ENCODE measurements at places on chromosomes 4 and X.

DNA sequence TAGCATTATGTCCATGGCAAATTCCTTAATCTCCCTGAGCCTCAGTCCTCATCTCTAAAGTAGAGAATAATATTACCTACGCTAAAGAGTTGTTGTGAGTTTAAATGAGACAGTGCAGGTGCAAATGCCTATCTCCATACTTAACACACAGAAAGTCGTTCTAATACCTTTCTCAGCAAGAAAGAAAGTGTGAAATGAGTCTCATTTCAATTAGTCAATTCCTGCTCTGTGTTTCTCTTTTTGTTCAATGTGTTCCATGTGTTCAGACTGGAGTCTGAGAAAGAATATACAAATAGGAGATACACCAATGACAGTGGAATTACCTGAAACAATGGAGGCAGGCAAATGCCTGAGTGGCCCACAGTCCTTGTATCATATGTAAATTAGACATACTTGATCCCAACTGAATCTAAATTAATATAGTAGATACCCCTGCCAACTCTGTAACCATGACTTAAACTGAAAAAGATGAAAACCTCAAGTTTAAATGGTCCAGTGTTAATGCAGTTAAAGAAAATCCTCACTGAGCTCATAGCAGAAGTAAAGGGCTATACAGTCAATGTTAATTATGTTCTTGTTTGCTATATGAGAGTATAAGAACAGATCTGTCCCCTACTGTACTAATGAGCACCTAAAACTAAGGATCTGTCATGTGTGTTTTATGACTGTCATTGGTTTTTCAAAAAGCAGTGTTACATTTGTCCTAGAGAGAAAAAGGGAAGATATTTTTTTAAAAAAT is 68.2 kb downstream of the GPC3 start:
- DNase-seq: no peak

DNA sequence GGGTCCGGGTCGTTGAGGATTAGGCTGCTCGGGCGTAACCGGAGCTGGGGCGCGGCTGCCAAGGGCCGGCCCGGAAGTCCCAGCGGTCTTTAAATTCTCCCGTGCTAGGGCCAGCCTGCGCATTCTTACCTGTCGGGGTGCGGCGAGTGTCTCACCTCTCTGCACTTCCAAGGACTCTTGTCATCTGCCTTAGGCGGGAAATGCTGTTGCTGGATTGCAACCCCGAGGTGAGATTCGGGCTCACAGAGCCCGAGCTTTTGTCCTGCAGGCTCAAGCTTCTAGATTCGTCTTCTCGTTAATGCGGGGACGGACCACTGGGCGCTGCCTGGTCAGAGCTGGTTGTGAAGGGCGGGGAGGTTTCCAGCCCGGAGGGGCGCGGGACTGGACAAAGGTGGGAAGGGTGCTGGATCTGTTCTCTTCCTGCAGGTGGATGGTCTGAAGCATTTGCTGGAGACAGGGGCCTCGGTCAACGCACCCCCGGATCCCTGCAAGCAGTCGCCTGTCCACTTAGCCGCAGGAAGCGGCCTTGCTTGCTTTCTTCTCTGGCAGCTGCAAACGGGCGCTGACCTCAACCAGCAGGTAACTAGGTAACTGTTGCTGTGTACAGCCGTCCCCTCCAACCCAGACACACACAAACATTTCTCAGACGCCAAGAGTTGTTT is at the start of gene ANKRD37:
Gene ANKRD37 (plus strand): TSS at position 118 of the 662 bp plus-strand sequence. CDS start 83 bp downstream, at position 201.
- peak; percentile 57 for DNase-seq

- no peak for DNase-seq
These were observed 102.5 kb downstream of the CPEB2 start for GRCh38 chr4:15104825-15105224.

- no peak for DNase-seq
These were observed 54.6 kb upstream of the LHFPL1 start for GRCh38 chrX:112734290-112734689.

- DNase-seq: no peak
These were observed 348.8 kb downstream of the GASK1B start for GRCh38 chr4:157824021-157824420.

GRCh38 chr4:87051121-87051713 is 116.4 kb downstream of the AFF1 start:
- no peak for DNase-seq

GRCh38 chr4:176270669-176271068 is 1.6 kb upstream of the ASB5 start:
- no peak for DNase-seq

GRCh38 chr4:168248176-168248710 is 70.3 kb downstream of the DDX60 start:
- DNase-seq: no peak

DNA sequence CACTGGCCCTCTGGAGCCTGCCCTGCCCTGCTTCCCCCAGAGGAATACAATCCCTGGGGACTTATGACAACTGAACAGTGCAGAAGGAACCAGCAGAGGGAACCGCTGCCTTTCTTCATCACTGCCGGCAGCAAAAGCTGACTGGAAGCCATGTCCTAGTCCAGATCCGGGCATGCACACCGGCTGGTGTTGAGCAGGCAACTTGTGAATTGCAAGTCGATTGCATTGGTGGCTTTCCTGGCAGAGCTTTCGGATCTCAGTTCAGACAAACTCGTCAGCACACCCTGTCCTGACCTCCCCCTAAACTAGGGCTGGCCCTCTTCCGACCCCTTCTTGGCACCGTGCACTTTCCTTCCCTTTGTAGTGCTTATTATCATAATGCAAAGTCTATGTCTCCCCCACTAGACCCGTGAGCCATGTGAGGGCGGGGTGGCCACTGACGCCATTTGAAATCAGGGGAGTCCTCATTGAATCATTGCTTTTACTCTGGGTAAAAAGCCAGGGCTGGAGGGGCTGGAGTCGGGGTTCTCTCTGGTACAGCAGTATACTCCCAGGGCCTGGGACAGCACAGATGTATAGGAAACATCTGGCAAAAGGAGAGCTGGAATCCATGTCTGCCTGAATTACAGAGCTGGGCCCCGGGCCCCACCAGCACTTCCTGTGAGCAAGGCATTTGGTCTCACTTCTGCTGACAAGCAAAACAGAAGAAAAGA is 1.8 kb downstream of the ARHGAP4 start:
- DNase-seq: peak; percentile 60

DNA sequence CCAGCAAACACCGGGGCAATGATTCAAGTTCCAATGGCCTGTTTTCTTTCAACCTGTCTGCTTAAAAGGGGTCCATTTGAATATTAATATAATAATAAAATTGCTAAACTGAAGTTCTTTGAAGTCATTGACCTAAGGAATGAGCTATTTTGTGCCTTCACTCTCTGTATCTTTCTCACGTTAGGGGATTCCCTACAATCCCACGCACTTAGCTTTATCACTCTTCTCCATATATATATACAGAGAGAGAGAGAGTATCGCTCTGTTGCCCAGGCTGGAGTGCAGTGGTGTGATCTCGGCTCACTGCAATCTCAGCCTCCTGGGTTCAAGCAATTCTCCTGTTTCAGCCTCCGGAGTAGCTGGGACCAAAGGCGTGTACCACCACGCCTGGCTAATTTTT is 83.9 kb upstream of the NWD2 start:
- no peak for DNase-seq

DNA sequence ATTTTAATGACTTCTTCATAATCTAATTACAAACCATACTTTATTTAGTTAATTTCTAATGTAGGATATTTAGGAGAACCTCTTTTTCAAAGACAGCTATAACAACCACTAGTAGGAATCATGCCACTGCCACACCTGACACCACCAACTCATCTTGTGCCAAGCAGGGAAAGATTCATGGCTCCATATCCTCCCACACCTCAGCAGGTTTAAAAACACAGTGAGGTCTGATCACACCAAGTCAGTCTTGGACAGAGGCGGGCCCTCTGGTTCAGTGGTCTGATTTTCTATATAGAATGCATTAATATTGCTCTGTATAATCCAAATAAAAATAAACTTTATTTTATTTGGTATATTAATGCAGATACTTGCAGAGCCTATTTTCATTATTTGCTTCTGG is 227.7 kb upstream of the TTC29 start:
- no peak for DNase-seq

DNA sequence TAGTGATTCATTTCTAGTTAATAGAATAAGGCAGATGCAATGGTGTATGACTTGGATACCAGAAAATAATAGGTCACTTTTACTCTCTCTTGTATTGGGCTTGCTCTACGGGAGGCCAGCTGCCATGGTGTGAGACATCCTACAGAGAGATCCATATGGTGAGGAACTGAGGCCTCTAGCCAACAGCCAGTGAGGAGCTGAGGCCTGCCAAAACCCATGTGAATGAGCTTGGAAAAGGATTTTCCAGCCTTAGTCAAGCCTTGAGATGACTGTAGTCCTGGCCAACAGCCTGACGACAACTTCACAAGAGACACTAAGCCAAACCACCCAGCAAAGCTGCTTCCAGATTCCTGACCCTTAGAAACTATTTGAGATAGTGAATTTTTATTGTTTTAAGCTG is 1300.2 kb downstream of the RAPGEF2 start:
- no peak for DNase-seq

- no peak for DNase-seq
These were observed 50.8 kb upstream of the SETD7 start for GRCh38 chr4:139606579-139607501.

DNA sequence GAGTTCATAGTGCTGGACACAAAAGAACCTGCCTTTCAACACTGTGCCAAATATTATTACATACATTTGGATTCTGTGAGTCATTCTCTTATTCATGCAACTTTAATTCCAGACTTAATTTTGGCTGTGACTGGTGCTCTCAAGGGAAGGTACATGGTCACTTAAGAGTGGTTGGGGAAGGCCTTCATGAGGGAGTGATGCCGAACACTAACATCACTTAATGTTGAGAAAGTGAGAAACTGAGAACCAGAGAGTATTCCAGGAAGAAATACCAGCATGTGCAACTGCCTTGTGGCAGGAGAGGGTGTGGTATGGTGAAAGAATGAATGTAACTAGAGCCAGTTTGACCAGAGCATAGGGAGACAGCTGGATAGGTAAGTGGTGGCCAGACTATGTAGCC is 41.5 kb upstream of the FHDC1 start:
- DNase-seq: no peak

GRCh38 chr4:10201381-10202223 is 85.0 kb upstream of the WDR1 start:
- no peak for DNase-seq

DNA sequence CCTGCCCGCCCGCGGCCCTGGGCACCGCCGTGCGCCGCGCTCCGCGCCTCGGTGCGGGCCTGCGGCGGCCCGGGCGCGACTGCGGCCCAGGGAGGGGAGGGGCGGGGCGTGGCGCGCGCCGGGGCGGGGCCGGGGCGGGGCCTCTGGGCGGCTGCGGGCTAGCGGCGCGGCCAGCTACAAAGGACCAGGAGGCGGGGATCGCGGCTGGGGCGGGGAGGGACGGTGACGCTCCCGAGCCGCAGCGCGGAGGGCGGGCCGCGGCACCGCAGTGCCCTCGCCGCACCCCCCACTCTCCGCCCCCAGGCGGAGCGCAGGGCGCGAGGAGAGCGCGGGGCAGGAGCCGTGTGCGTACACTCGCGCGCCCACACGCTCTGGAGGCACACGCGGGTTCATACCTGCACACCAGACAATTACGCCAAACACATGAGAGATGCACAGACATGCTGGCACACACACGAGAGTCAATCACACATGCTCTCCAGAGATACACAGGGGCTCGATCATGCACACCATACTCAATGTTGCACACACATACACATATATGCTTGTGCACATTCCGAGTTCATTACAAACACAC is at the start of gene CRMP1:
Gene CRMP1 (minus strand): TSS at position 83 of the 577 bp plus-strand sequence. CDS start 117 bp downstream, outside the sequence.
- DNase-seq: no peak

DNA sequence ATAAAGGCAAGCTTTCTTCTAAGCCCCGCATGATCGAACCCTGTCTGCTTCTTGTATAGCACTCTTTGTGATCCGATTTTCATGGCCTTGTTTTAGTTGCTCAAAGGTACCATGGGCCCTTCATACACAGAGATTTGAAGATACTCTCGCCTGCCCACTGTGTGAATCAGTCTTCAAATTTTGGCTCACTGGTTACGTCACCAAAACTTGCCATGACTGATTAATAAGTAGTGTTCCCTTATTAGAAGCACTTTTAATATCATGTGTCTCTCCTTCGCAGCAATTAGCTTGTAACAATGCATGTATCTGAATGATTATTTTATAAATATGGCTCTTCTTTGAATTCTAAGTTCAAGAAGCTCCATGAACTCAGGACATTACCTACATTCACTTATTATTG is 880.5 kb downstream of the STPG2 start:
- no peak for DNase-seq

DNA sequence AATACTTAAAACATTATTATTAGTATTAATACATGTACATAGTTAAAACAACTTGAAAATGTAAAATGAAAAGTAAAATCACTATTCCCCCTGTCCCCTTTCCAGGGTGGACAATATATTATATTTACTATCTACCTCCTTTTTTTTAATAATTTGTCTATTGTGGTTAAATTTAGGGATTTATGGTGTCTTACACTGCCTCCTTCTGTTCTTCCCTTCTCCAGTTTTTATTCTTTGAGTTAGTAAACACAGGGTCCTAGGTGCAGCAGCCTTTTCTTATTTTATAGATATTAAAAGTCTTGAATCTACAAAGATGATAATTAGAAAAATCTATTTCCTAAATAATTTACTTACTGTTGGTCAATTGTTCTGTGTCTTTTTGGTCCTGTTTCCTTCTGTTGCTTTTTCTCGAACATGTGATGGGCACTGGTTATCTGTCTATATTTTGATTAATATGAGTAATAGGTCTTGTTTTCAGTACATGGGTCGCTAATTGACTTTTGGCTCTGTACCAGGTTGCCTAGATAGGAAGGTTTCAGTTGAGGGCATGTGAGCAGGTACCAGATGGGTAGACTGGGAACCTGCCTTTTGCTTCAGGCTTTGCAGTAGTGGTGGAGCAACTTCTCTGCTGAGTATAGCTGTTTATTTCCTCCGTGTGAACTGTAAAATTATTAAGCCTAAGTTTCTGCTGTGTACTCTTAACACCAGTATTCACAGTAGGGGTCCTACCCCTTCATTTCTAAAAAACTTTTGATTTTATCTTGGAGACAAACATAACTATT is 1.1 kb downstream of the NUDT9 start:
- no peak for DNase-seq

DNA sequence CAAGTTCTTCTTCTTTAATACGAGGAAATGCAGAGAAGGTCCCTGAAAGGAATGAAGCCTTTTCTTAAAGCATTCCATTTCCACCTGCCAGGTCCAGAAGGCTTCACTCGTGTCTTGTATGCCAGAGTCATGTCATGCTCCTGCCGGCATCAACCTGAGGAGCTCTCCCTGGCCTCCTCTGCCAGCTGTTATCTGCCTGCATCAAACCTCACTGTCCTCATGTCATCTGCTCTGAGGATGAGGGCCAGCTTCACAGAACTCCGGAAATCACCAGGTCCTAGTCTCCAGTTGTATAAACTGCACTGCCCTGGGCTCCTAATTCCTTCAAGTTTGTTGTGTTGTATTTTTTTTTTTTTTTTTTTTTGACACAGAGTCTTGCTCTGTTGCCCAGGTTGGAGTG is 20.0 kb upstream of the S100G start:
- DNase-seq: no peak

- no peak for DNase-seq
These were observed 274.5 kb downstream of the ADGRA3 start for GRCh38 chr4:22241415-22241814.

DNA sequence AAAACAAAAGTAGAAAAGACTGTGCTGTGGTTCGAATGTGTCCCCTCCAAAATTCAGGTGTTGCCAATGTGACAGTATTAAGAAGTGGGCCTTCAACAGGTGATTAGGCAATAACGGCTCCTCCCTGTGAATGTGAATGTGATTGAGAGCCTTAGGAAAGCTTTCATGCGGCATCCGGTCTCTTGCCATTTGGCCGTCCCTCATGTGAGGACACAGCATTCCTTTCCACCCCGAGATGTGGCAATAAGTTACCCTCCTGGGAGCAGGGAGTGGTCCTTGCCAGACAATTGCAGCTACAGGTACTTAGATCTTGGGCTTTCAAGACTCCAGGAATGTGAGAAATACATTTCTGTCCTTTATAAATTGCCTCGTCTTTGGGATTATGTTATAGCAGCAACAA is 129.3 kb downstream of the CPEB2 start:
- DNase-seq: no peak
